ENCODE measurements at places on chromosomes 3 and 15.

- DNase-seq = no peak
Measured at GRCh38 chr3:71927505-71928066, 142.6 kb upstream of the PROK2 start.

DNA sequence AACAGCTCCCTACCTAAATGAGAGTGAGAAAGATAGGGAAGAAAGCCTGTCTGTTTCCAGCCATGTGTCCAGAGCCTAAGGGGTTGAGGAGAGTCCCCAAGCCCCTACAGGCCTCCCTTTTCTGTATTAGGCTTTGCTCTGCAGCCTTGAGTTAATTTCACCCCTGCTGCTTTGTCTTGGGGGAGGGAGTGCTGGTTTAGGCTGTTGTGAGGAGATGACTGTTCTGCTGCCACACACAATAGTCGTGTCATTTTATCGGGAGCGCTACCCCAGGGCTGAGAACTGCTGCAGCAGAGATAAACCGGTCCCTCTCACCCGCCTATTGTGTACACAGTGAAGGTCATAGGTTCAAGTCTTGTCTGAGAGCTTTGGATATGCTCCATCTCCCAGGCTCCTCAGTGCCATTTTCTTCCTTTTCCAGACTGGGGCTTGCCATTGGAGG is 1.4 kb downstream of the ZNF609 start:
- peak; percentile 8 for DNase-seq

DNA sequence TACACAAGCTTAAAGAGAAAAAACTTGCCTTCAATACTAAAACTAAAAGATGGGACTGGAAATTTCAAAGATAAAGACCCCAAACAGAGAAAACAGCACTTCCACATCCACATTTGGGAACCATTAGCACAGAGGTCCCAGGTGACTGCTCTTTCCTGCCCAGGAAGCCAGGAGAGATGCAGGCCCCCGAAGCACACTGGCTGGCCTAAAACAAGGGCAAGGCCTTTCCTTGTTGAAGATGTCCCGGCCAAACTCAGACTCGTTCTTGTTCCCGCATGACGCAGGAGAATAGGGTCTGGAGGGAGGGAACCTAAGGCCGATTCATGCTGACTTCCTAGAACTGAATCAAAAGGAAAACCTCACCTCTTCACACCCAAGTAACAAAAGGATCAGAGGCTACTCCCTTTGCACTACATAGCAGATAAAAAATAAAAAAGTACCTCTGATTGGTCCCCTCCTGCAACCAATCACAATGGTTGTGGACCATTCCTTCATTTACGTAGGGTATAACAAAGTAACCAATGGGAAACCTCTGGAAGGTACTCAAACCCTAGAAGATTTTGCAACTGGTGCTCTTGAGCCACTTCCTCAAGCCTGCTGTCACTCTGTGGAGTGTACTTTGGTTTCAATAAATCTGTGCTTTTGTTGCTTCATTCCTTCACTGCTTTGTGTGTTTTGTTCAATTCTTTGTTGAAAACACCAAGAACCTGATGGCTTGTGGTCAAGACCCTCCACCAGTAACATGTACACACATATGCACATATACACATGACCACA is 48.7 kb downstream of the EFCAB12 start:
- DNase-seq = no peak

DNA sequence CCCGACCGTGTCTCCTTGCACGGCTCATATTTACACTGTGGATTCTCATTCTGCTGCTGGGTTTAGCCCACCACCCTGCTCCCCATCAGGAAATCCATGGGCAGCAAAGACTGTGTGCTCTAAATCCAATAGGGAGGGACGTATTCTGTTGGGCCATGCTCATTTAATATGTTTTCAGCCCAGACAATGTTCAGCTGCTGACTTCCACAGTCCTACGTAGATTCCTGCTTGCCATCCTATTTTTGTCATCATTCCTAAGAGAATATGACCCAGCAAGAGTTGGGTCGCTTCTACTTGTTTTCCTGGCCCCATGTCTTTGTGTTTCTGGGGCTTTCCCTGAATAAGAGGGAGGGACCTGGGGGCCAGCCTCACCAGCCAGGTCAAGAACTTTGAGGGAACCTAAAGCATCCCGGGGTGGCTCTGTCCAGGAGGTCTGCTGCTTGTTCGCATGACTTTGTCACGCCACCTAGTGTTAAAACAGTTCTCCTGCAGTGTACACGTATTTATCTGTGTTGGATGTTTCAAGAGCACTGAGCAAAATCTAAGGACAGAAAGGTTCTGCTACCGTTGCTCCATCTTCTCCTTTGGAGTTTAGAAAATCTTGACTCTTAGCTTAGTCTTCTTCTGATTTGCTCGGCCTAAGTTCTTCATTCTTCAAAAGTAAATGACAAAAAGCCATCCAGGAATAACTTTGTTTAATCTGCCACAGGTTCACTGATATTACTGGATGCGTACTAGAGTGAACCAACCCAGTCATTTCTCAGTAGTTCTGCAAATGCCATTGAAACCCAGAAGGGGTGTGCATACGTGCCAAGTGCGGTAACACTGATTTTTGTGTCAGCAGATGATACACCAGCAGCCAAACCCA is 79.8 kb upstream of the NR2E3 start:
- no peak for DNase-seq

DNA sequence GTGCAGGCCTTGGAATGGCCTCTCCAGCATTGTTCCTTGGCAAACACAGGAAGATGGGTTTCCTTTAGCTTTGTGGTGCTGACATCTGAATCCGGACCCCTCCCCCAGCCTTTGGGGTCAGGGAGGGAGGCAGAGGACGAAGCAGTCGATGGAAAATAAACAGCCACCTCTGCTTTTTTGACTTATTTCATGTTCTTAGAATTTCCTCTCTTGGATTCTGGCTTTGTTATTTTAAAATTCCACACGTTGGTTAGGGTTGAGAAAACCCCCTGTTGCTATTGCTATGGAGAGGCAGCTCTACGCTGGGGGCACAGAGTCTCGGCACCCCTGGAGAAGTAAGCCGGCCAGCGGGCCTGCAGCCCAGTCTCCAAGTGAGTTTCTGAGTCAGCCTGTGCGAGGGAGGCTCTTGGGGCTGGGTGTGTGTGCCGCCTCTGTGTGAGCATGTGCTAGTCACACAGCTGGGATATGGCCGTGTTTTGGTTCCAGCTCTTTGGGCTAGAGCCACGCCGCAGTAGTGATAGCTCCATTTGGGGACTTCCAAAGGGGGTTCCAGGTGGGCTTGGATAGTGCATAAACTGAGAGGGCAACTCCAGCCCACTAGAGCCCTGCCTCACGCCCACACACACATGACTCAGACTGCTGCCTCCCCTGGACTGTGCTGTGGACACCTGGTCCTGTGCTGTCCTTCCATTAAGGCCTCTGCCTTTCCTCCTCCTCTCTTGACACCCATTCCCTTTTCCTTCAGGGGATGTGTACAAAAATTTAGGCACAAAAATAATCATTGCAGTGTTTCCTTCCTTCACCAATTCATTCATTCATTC is 58.8 kb downstream of the AMOTL2 start:
- no peak for DNase-seq

DNA sequence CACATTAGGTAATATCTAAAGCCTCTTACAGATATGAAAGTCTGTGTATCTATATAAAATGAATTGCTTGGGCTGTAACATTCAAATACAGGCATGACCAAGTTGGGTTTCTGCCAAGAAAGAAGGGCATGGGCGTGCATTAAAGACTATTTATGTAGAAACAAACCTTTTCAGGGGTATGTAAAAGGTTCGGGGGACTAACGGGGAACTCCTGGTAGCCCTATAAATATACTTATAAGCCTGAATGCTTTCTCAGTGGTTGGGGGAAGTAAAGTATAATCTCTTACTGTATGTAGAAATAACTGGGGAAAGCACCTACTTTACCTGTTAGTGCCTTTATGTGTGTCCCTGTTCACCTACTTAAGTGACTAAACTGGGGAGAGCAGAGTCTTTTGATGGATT is 154.5 kb upstream of the TBL1XR1 start:
- no peak for DNase-seq

DNA sequence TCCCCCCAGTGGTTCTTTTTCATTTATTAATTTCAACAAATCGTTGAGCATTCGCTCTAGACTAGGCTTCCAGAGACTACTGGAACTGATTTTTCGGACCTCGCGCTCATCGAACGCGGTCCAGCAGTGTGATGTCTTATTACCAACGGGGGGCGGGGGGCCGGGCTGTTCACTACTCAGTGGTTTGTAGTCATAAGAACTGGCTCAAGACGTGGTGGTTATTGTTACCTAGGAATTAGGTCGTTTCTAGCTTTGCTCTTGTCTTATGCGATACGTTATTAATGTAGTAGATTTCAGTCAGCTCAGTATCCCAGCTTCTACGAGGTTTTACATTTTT is 858 bp downstream of the RBM5 start:
- DNase-seq = no peak

GRCh38 chr15:67179411-67179995 is 75.0 kb downstream of the AAGAB start:
- DNase-seq = no peak

GRCh38 chr3:196197524-196197923 is 13.7 kb downstream of the ZDHHC19 start:
- no peak for DNase-seq

DNA sequence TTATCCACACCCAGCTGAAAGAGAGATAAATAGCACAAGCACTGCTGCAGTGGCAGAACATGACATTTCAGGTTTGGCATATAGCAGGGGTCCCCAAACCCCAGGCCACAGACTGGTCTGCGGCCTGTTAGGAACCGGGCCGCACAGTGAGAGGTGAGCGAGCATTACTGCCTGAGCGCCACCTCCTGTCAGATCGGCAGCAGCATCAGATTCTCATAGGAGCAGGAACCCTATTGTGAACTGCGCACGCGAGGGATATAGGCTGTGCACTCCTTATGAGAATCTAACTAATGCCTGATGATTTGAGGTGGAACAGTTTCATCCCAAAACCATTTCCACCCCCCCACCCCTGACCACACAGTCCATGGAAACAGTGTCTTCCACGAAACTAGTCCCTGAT is 54.6 kb downstream of the CCR4 start:
- DNase-seq = no peak

GRCh38 chr3:171335559-171335958 is 124.6 kb downstream of the TNIK start:
- no peak for DNase-seq

DNA sequence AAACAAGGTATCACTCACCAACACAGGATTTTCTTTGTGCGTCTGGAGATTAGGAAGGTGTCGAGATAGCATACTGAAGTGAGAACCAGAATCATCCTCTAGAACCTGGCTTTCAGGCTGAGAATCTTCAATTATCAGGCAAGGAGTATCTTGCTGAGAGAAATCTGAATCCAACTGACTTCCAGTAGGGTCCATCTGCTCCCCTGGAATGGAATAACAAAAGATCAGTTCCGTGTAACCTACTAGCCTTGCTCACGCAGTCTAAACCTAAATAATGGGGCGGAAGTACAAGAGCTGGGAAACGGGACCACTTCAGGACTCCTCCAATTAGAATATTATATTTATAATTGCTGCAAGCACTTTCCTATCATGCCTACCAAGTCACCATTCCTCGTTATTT is 690 bp downstream of the TP53BP1 start:
- DNase-seq = no peak

DNA sequence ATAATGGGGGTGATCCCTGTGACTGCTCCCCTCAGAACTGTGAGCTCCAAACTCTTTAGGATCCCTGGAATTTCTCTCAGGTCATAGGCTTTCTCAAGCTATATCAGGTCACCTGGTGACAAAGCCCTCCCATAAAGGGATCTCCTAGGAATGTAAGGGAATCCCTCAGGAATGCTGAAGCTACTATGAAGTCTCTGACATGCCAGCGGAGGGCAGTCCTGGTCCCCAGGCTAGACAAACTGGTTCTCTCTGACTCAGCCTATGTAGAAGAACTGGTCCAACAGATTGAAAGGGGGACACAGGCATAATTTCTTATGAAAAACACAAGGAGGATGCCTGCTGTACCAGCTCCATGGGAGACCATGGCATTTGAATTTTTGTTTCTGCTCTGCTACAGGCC is 6.7 kb downstream of the LPCAT4 start:
- no peak for DNase-seq

- no peak for DNase-seq
Measured at GRCh38 chr3:115715241-115715745, 92.0 kb downstream of the GAP43 start.

- no peak for DNase-seq
Measured at GRCh38 chr3:170740726-170741591, 129.0 kb downstream of the RPL22L1 start.

DNA sequence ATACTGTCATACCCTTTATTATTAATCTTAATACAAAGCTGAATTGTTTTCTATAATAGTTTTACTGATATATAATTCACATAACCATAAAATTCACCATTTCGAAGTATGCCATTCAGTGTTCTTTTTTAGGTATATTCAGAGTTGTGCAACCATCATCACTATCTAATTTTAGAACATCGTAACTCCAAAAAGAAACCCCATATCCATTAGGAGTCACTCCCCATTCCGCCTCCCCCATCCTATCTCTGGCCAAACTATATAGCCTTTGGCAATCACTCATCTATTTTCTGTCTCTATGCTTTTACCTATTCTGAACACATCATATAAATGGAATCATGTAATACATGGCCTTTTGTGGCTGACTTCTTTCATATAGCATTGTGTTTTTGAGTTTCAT is 169.7 kb upstream of the GALNT15 start:
- no peak for DNase-seq

DNA sequence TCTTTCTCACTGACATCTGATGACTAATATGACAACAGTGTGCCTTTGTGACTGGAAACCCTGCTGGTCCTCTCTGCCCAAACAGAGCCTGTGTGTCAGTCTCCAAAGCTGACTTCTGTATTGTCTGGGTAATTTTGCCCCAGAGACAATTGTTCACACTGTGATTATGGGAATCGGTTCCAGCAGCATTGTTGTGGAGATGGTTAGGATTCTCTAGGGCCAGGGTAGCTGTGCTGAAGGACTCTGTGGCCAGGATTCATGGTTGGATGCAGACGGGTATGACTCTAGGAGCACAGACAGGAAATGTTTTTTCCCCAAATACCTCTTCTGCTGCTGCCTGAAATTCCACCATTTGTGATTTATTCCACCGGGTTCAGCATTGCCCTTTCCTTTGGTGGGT is 57.5 kb upstream of the ITGA11 start:
- no peak for DNase-seq

DNA sequence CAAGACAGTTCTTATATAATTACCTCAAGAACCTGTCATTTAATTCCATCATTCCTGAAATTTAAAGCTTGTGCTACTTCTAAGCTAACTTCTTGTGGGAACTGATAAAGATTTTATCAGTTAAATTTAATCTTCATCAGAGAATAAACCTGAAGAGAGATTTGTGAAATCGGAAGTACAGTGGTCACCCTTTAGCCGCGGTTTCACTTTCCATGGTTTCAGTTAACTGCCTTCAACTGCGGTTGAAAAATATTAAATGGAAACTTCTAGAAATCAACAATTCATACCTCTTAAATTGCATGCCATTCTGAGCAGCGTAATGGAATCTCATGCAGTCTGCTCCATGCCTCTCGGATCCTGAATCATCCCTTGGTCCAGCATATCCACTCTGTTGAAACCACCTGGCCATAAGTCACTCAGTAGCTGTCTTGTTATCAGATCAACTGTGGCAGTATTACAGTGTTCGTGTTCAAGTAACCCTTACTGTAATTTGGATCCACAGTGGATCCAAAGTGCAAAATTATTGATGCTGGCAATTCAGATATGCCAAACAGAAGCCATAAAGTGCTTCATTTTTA is 626.1 kb downstream of the CADM2 start:
- DNase-seq = no peak

GRCh38 chr15:80693682-80694610 is 1.2 kb upstream of the ABHD17C start:
- DNase-seq = no peak
